CD8-positive, alpha-beta memory T cell (primary cell): ENCODE measurements at places on chromosomes 7 and 10.

- DNase-seq, result peak; percentile 87
These were observed 47.1 kb downstream of the INSIG1 start for GRCh38 chr7:155344618-155345433.

DNA sequence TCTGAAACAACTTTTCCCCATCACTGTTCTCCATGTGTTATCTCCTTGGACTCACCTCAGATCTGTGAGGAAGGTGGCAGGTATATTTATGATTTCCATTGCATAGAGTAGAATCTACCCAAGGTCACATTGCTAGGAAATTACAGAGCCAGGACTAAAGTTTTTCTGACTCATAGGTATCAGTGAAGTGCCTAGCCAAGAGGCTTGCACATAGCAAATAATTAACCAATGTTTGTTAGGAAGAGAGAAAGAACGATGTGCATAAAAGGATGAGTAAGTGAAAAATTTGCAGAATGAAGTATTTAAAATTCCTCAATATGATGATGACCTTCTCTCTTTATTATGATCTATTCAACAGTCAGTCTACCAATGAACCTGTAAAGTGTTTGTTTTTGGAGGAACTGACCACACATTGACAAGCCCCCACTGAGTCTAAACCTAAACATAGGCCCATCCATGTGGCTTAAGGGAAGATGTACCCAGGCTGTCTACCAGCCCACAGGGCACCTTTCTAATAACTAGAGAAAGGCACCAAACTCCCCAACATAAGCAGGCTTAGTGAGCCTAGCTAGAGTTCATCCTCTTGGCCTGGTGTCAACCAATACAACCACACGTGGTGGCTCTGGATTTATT lies 252.9 kb upstream of the ZMIZ1 start:
- DNase-seq, result no peak

DNA sequence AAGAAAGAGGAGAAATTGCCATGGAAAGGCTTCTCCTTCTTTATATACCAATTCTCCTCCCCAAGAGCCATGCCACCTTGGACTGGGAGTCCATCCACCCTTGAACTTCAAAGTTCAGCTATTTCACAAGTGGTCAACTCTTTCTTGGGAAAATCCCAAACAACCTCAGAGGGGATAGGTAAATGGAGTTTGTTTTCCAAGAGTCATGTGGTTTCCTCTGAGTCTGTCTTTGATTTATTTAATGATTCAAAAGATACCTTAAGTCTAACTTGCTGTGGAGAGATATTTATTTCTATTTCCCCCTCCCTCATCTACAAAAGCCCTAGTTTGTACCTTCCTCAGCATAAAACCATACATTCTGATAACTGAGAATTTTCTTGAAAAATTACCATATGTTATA lies 758.6 kb upstream of the IGFBP3 start:
- no peak for DNase-seq

DNA sequence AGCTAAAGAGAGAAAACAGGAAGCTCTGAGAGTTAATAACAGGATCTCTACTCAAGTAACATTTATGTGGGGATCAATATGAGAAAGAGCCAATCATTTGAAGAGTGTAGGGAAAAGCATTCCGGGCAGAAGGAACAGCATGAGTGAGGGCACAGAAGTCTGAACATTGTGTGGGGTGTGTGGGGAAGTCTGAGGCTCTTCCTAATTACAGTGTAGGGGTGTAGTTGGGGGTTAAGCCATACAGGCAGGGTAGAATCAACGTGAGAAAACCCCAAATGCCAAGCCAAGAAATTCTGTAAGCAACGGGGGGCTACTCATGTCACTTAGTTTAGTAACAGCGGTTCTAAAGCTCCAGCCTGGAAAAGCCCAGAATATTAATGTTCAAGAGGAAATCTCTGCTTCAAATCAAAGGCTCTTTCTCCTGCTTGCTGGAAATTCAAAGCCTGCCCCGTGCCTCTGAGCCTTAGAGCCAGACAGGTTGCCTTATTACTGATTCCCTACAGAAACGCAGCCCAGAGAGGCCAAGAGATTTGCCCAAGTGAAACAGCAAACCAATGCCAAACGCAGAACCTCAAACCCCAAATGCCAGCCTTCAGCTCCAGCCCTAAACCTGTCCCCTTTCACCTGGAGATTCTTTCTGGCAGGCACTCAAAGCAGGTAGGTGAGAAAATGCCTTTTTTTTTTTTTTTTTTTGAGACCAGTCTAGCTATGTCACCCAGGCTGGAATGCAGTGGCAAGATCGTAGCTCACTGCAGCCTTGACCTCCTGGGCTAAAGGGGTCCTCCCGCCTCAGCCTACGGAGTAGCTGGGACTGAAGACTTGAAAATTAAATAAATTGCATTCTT lies 36.1 kb downstream of the DNAJB12 start:
- DNase-seq, result no peak

DNA sequence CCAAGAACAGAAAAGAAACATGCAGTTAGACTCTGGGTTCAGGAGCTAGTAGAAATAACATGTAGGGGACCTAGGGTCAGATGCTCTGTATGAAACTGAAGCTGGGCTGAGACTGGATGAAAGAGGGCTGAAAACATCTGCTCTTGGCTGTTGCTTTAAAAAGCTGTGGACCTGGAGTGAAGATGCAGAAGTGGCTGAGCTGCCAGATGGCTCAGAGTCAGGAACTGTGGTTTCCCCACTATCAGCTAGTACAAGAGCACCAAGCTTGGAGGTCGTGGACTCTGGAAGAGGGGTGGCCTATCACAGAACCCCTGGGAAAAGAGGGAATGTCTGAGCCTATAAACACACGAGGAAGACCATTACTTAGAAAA lies 5.9 kb downstream of the ADK start:
- DNase-seq, result no peak
